Germinal center (tissue), 1 donor: ENCODE measurements at places on chromosomes 11 and 22.
A peak's percentile ranks its signal among the peaks of the same experiment; 100 is the strongest.

DNA sequence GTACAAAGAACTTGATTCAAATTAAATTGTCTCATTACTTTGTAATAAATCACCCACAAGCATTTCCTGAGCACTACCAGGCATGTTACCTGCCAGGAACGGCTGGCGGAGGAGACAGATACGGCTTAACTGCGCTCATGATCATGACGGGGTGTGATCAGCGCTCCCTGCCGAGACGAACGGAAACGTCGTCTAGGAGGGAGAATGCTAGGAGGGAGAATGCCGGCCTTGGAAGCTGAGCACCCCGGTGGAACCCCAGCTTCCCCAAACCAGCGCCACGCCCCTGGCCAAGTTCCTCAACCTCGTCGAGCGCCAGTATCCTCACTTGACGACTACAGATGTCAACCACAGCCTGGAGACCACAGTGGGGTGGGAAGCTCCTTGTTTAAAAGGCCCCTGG is 272.8 kb downstream of the CTTN start:
- no peak for DNase-seq

GRCh38 chr11:102240502-102240901 is 76.8 kb upstream of the BIRC3 start:
- DNase-seq: no peak

DNA sequence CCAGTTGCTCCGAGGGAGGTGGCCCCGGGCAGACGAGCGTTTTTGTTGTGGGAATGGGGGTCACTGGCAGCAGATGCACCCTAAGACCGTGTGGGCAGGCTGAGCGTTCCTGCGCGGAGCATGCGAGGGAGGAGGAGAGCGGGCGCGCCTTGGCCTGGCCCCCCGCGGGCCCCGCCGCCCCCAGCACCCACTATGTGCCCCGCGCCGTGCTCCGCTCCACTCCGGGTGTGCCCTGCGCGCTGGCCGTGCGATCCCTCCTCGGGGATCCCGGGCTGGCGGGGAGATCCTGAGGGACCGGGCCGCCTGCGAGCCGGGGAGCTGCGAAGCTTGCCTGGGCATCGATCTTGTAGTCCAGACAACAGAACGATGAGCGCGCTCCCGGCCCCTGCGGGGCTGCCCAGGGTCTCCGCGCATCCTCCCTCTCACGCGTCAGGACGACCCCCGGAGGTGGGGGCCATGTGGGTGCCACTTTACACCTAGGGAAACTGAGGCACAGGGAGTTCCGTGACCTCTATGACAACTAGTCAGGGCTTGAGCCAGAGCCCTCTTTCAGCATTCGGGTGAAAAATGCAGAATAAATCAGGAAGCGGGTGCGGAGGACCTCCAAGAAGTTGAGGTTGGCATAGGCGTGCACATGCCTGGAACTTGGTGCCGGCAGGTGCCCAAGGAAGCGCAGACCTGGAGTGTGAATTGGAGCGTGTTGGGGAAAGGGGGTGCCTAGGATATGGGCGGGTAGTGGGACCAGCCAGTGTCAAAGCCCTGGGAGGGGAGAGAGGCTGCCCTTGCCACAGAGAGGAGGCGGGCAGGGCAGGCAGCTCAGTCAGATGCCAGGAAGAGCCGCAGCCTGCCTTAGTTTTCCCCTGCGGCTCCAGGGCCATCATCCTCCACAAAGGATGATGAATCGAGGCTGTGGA is 1.3 kb upstream of the KMT5B start:
- DNase-seq: no peak

- no peak for DNase-seq
Observed at GRCh38 chr11:11220786-11221185, 132.3 kb downstream of the CSNK2A3 start.

GRCh38 chr11:115428306-115428705 is 75.9 kb downstream of the CADM1 start:
- no peak for DNase-seq

DNA sequence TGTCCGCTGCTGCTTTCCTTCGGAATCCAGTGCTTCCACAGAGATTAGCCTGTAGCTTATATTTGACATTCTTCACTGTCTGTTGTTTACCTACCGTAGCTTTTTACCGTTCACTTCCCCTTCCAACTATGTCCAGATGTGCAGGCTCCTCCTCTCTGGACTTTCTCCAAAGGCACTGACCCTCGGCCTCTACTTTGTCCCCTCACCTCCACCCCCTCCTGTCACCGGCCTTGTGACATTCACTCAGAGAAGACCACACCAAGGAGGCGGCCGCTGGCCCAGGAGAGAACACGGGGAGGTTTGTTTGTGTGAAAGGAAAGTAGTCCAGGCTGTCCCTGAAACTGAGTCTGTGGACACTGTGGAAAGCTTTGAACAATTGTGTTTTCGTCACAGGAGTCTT is 15.4 kb upstream of the ST14 start:
- DNase-seq: no peak

GRCh38 chr11:48064306-48064705 is 83.9 kb downstream of the PTPRJ start:
- DNase-seq: no peak

DNA sequence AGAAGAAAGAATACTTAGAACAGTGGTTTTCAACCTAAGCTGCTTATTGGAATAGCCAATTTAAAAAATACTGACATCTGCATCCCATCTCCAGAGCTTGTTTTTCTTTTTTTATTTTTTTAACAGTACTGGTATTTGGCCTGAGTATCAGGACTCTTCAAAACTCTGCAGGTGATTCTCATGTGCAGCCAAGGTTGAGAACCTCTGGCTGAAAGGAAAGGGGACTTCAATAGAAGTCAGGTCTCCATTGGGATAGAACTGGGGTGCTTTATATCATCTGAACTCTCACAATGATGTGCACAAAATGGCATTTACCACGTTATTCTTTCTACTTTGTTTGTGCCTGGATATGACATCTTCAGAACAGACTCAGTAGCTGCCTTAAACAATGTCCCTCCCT is 55.3 kb downstream of the BBOX1 start:
- DNase-seq: no peak

GRCh38 chr22:32409977-32410376 is 2.1 kb downstream of the RTCB start:
- no peak for DNase-seq

GRCh38 chr22:38868886-38869381 is 3.1 kb downstream of the CBX6 start:
- peak; percentile 86 for DNase-seq

- DNase-seq: no peak
Observed at GRCh38 chr11:73645972-73646631, at the start of gene PLEKHB1. PLEKHB1 (plus strand) TSS chr11:73646581; CDS start chr11:73646609, 28 bp downstream.

DNA sequence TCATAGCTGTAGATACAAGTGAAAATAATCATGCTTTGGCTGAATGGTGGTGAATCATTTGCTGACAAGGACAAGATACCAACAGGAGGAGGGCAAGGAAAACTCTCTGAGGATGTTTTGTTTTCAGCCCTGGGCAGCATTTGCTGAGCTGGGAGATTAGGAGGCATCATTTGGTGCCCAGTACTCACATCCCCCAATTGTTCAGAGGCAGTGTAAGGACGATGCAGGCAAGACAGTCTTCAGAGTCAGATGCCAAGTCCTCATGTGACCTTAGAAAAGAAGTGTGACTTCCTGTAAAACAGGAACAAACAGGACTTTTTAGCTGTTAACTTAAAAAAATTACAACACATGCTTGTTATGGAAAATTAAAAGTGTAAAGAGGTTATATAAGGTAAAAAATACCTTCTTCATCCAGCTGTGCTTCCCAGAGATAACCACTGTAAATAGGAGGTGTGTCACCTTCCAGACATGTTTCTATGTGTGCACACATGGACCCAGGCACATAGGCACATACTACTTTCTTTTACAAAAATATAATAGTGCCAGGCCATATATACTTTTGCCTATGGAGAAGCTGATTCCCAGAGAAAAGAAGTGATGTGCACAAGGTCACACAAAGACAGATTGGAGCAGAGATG is 18.0 kb downstream of the CNTF start:
- DNase-seq: no peak

- no peak for DNase-seq
Observed at GRCh38 chr11:101555366-101555765, 28.4 kb downstream of the TRPC6 start.

DNA sequence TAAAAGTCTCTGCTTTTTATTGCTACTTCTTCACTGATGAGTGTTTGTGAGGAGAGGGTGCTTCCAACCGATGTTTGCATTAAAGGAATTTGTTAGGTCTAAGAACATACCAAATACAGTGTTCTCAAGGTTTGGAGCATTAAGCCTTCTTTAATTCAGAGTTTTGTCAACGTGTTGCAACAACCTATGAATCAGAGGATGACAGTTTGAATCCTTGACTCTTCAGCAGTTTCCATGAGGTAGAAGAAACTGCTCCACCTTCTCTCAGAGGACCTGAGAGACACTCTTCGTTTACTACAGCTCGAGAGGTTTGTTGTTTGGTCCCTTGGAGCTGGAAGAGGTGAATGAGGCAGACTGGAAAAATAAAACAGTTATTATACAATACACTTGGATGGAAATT is 55.7 kb downstream of the NCAM1 start:
- DNase-seq: no peak

DNA sequence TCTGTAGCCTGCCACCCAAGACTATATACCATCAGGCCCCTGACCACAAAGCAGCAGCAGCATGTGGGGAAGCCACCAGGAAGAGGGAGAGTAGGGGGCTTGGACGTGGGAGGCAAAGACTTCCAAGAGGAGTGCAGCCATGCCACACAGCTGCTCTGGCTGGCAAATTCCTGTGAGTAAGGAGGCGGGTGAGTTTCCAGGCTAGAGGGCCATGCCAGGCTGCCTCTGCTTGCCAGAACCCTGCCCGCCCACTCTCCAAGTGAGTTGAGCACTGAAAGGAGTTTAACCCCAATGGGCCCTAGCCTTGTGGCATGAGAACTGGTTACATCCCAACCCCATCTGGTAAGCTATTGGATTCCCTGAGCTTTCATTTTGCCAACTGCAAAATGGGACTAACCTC is 4.7 kb upstream of the DGAT2 start:
- no peak for DNase-seq

DNA sequence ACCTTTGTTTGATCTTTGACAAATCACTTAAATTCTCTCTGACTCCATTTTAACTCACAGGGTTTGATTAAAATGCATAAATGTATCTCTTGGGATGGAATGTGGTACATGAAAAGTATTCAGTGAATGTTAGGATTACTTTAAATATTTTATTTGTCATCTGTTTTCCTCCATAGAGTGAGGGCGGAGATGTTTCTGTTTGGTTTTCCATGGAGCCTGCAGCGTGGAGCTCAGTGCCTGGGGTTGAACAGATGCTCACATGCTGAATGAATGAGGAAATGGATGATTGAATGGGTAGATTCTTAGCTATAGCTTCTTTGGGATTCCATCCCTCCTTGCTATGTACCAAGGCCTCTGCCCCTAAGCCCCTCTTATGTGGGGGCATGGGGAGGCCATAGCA is 10.0 kb downstream of the TSPAN18 start:
- no peak for DNase-seq

DNA sequence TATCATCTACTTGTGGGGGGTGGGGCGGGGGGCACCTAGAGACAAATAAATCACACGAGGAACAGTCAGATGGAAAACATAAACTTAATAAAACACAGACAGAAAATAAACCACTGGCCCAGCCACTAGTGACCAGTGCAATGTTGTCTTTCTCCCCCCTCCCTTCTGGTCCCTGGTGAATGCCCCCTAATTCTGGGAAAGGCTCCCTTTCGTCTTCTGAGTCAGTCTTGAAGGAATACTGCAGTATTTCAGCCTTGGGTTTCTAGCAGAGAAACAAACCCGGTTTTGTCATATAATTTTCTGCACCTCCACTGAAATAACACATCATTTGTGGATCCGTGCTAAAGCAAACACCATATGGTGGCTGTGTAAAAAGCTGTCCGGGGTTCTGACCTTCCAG is 101.7 kb downstream of the ABTB2 start:
- no peak for DNase-seq

DNA sequence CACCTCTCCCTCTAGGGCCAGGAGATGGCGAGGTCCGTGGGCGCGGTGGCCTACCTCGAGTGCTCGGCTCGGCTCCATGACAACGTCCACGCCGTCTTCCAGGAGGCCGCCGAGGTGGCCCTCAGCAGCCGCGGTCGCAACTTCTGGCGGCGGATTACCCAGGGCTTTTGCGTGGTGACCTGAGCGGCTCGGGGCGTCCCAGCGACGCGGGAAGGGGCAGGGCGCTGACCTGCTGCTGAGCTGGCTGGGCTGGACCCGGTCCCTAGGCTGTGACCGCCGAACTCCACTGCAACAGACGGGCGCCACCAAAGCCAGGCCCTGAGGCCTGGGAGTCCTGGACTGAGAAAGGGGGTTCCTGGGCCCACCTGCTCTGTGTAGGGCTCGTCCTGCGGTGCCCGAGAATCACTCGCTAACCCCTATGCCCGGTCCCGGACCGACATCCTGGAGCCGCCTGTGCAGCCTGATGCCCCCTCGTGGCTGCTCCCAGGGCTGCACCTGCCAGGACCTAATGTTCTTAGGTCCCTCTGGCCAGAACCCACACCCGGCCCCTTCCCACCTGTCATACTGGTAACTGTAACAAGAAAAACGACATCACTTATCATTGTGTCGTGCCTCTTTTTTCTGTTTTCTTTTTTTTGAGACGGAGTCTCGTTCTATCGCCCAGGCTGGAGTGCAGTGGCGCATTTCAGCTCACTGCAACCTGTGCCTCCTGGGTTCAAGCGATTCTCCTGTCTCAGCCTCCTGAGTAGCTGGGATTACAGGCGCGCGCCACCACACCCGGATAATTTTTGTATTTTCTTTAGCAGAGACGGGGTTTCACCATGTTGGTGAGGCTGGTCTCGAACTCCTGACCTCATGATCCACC is 15.0 kb downstream of the RHOD start:
- DNase-seq: peak; percentile 88

GRCh38 chr11:131356206-131356605 is 14.2 kb upstream of the NTM start:
- DNase-seq: no peak

DNA sequence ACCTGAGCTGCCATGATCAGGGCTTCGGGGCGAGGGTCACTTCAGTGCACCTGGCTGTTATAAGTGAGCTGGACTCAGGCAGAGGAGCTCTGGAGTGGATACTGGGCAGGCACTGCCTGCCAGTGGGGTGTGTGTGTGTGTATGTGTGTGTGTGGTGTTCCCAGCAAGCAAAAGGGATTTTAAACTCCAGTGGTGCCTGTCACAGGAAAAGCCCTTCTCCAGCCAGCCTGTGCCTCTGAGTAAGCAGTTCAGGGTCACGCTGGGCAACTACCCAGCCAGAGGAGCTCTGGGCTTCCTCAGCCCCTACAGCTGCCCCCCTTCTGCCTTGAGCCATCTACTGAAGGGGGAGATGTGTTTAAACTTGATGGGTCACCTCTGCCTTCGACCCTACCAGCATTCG is 109.0 kb downstream of the OSBP2 start:
- DNase-seq: no peak

DNA sequence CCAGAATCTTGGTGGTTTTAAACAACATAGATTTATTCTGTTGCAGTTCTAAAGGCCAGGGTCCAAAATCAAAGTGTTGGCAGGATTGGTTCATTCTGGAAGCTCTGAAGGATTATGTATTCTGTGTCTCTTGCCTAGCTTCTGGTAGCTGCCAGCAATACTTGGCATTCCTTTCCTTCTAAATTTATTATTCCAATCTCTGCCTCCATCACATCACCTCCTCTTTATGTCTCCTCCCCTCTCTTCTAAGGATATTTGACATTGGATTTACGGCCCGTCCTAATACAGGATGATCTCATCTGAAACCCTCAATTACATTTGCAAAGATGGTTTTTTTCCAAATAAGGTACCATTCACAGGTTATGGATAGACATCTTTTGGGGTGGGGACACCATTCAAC is 186.5 kb downstream of the SBF2 start:
- DNase-seq: no peak

GRCh38 chr11:125073616-125074483 is 10.7 kb downstream of the SLC37A2 start:
- DNase-seq: peak; percentile 63
